ENCODE measurements at places on chromosomes 6 and 20.
A peak's percentile ranks its signal among the peaks of the same experiment; 100 is the strongest.

- no peak for DNase-seq
These were observed 23.0 kb upstream of the AKAP7 start for GRCh38 chr6:131112249-131112648.

DNA sequence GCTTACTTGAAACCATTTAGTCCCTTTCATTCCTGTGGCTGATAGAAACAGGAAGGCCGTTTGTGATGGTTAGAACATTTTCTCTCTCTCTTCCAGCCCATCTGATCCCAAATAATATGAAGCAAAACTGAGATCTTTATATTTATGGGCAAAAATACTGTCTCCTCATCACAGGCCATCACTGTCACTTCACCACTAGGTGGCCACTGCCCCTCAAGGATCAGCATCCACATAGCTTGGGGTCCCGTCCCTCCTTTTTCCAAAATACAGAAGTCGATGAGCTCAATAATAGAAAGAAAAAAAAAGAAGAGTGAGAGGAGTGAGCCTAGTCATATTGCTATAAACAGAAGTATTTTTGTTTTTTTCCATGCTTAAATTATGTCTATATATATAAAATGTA lies 46.4 kb upstream of the LAMP5 start:
- peak; percentile 9 for DNase-seq

GRCh38 chr6:151535476-151536187 lies 41.8 kb downstream of the CCDC170 start:
- DNase-seq, result no peak

- no peak for DNase-seq
These were observed 28.4 kb upstream of the SLC35A1 start for GRCh38 chr6:87444362-87444761.

- DNase-seq, result no peak
These were observed 31.3 kb upstream of the TRDN start for GRCh38 chr6:123668063-123668462.

- no peak for DNase-seq
These were observed 9.3 kb downstream of the CDS2 start for GRCh38 chr20:5136096-5136495.

All from HT-29 (cell line).